NB4 (cell line): ENCODE measurements at places on chromosomes 12 and 14.

- DNase-seq = no peak
Measured at GRCh38 chr14:104579507-104579906, at the start of gene C14orf180. Gene C14orf180, plus strand, starts transcription at chr14:104579764. Its CDS starts 6,667 bp downstream, at chr14:104586431.

- no peak for DNase-seq
Measured at GRCh38 chr12:4289998-4290790, 16.6 kb downstream of the CCND2 start.

GRCh38 chr14:102907980-102908730 is 14.3 kb upstream of the AMN start:
- DNase-seq = no peak

DNA sequence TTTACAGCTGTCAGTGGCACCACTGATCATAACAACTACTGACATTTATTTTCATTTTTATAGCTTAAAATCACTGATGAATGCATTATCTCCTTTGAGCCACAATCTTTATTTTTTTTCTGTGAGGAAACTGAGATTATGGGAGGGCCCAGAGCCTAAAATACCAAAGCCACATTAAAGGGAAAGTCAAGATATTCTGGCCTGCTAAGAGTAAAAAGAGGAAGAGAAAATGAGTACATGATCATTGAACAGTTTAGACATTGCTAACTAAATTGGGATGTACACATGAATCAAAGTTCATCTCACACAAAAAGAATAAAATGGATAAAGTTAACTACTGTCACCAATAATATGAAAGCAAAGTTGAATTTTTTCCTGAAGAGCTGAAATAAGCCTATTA is 170.5 kb upstream of the GARIN2 start:
- DNase-seq = no peak

DNA sequence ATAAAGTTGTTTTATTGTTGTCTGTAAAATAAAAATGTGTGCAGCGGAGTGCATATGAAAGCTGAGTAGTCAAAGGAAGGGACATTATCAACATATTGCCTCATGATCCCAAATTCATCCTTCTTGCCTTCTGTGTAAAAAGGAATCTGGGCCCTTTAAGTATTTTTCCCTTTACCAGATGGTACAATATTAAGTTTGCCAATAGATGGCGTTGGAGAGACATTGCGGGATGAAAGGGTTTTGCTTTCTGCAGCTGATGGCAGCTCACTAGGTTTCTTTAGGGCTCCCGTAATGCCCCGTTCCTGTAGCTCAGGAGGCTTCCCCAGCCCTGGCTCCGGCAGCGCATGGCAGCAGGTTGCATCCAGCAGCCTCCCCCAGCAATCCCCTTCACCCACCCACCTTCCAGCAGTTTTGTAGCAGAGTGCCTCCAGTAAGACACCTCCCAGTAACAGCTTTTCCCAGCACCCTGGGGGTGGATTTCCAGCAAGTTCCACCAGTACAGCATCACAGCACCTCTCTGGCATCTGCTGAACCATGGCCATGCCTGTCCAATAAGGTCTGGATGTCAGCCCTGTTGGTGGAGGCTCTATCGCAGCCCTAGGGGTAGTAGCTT is 354.4 kb downstream of the MED13L start:
- peak; percentile 67 for DNase-seq

GRCh38 chr12:109189291-109189690 is 72.9 kb downstream of the ACACB start:
- no peak for DNase-seq

DNA sequence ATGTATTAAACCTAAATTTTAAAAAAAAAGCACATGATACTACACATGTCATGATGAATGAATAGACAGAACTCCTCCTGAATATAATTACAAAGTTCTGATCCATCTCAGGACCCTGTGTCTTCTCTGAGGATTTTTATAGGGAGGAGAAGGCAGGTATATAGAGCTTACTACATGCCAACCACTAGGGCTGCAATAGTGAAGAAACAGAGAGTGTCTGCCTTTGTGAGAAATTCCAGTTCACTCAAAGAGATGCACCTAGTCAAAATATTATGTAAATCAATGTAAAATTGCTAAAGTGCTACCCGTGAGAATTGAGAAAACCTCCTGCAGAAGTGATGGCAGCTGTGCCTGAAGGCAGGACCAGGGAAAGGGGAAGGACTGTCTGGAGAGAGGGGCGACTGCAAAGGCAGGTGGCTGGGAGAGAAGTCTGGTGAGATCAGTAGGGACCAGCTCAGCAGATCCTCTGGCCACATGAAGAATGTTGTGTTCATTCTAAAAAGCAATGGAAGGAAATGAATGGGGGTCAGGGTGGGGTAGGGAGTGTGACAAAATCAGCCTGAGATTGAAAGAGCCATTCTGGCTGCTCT is 15.1 kb downstream of the ABHD4 start:
- no peak for DNase-seq

- DNase-seq = no peak
Measured at GRCh38 chr14:43900173-43900655, 606.9 kb downstream of the FSCB start.

DNA sequence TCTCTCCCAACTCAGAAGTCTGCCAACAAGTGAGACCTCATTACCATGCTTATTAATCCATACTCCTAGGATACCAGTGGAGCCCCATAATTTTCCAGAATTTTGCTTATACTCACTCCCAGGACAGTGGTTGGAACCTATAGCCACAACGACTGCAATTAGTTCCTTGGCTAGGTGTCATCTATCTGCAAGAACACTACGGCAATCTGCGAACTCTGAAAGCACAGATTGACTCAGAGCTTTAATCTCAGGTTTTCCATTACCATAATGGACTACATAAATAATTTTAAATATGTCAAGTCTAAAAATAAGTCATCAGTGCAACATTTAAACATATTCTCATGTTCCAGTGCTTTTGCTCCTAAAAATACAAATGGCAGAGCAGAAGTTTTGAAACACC is 33.4 kb downstream of the TMTC3 start:
- DNase-seq = no peak
